Astrocyte of the spinal cord (primary cell): ENCODE measurements at places on chromosomes 7 and 10.

DNA sequence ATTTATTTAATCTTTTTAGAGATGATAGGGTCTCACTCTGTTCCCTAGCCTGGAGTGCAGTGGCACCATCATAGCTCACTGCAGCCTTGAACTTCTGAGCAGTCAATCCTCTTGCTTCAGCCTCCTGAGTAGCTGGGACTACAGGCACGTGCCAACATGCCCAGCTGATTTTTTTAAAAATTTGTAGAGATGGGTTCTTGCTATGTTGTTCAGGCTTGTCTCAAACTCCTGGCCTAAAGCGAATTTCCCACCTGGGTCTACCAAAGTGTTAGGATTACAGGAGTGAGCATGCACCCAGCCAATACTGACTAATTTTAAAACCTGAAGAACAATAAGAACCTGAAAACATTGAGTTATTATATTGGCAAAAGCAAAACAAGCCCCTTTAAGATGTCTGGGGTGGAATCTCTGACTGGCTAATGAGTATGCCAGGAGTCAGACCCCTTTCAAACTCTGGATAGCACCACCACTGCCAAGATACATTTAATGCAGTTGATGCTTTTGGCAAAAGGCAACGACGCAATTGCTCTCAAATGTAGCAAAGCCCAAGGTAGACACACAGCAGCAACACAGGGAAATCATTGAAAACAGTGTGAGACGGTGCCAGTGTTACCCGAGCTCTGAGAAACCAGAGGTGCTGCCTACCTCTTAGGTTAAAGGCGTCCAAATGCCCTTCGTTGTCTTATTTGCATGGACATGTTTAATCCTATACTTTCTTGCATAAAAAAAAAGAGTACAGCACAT is 40.7 kb upstream of the TOMM7 start:
- no peak for DNase-seq

- no peak for DNase-seq
These were observed 141.5 kb downstream of the EXOC4 start for GRCh38 chr7:133394369-133394768.

- DNase-seq = no peak
These were observed 75.1 kb downstream of the SHOC2 start for GRCh38 chr10:110994406-110995086.

GRCh38 chr10:123399276-123399839 is 245.2 kb downstream of the BUB3 start:
- DNase-seq = no peak

DNA sequence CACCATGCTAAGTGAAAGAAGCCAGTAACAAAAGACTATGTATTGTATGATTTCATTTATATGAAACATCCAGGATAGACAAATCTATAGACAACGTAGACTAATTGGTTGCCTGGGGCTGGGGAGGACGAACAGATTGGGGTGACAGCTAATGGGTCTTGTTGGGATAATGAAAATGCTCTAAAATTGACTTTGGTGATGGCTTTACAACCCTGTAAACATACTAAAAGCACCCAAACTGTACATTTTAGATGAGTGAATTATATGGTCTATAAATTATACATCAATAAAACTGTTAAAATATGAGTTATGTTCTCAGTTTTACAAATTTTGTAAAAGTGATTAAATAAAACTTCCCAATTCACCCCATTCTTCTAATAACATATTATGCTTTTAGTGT is 261.5 kb downstream of the ELMO1 start:
- no peak for DNase-seq

DNA sequence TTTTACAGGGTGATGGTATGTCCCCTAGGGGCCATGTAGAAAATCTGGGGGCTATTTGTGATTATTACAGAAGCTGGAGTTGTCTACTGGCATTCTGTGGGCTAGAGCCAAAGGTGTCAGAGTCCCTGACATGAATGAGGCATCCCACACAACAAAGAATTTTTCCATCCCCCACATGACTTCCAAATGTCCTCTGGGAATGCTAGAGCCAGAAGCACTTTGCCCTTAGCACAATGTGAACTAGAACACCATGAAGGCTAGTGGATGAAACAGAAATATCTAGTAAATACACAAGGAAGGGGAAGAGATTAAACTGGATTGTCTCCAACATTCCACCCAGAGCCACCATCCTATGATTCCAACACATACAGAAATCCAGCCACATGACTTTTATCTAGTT is 46.9 kb downstream of the FAM13C start:
- DNase-seq = no peak

GRCh38 chr10:75406462-75407223 is 5.1 kb upstream of the ZNF503 start:
- peak; percentile 20 for DNase-seq

DNA sequence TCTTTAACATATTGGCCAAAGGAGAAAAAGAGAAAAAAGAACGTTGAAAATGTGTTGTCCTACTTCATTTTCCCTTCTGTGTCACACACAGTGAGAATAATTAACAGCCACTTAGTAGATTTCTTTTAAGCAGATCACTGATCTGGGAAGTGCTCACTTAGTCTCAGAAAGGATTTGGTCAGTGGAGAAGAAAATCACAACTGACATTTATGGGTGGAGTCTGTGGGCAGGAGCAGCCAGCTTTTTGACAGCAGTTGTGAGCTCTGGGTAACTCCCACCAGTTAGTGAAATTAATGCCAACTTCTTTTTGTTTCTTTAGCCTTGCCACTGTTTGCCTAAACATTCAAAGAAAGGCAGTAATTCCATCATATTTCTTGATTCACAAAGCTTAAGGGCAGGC is 49.7 kb downstream of the CDK14 start:
- no peak for DNase-seq

DNA sequence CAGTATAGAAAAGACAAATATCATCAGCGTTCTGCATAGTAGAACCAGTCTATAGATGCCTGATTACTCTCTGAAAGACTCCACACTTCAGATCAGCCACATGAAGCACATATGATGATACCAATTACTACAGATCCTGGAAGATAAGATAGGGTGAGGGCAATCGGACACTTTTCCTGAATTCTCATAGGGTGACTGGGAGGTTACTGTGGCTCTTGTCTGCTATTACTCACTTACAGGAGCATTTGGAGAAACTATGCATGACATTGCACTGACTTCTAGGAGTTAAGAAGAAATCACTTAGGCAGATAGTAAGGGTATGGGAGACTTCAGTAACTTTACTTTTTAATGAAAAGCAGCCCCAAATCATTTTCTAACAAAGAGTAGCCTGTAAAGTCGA is 1140.9 kb downstream of the XPNPEP1 start:
- no peak for DNase-seq

- no peak for DNase-seq
These were observed 48.0 kb downstream of the CAMK2B start for GRCh38 chr7:44277391-44277790.

DNA sequence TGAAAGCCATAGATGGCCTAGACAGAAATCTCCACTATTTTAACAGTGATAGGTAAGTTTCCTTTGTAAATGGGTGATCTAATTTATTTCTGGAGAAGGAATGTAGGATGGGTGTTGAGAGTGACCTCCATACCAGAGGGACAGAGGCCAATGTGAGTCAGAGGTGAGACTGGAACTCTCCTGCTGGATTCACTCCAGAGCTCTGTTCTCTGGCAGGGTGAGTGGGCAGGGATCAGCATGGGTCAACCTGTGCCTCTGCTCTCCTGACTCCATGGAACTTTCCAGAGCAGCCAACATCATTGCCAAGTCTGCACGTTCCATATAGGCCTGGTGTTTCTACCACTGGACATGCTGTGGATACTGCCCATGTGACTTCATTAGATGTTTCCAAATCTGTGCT is 11.4 kb downstream of the AKR1C3 start:
- no peak for DNase-seq

DNA sequence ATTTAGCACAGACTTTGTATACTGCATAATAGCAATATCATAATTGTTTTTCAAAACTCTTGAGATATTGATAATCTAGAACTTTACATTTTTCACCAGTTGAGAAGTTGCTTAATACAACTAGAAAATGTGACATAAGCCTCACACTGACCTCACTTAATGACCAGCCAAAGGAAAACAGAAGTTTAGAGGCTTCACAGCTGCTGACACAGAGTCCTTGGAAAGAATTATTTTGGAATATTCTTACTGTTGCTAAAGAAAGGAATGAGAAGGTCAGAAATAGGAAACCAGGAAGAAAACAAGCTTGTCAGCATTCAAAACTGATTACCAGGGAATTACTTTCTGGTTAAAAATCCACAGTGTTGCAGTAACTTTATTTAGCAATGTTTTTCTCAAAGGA is 35.5 kb upstream of the WASL start:
- no peak for DNase-seq

DNA sequence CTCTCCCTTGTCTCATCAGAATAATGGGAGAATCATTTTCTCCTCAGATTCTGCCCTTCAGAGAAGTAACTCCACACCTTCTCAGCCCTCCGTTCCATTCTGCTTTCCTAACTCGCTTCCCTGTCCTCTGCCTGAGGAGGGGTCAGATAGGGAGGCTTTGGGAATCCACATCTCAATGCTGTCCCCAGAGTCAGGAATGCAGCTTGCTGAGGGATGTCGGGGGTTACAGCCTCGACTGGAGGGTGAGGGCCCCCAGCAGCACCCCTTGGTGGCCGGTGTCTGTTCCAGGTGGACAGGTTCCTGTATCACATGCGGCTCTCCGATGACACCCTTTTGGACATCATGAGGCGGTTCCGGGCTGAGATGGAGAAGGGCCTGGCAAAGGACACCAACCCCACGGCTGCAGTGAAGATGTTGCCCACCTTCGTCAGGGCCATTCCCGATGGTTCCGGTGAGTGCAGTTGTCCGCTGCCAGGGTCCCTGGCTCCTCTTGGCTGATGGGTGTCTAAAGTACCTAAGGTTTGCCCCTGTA is 6.9 kb downstream of the HKDC1 start:
- DNase-seq = no peak

DNA sequence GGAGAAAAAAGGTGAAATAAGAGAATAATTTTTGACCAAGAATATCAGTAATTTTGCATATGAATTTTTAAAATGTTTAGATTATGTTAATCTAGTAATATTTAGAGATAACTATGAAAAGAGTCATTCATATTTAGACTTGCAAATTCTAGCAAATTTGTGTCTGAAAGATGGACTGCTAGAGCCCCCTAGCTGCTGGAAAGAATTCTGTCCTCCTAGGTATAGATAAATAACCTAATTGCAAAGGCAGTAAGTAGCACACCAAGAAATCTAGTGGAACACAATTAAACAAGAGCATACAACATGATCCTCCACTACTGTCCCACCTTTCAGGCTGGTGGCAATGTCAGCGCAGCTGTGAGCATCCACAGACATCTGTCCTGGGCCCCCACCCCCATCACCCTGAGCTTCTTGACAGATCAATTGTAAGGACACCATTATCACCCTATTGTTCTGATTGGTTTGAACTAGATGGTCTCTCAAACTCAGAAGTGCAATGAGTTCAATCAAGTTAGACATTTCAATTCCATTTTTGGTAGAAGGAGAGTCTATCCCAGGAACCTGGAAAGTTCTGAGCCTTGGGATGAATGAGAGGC is 15.0 kb upstream of the GFRA1 start:
- DNase-seq = peak; percentile 72

DNA sequence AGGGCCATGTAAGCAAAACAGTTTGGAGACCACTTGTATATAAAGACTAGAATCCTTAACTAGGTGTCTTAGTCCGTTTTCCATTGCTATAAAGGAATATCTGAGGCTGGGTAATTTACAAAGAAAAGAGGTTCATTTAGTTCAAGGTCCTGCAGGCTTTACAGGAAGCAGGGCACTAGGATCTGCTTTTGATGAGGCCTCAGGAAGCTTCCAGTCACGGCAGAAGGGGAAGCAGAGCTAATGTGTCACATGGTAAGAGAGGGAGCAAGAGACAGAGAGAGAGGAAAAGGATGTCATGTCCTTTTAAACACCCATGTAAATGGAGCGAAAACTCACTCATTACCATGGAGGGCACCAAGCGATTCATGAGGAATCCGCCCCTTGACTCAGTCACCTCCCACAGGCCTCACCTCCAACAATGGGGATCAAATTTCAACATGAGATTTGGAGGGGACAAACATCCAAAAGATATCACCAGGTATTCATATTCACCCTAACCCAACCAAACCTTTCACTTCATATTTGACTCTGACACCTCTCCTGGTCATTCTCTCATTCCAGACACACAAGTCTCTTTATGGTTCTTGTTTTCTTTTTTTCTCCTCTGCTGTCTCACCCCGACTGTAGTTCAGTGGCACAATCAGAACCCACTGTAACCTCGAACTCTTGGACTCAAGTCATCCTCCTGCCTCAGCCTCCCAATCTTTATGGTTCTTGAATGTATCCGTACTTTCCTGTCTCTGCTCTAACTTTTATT is 30.1 kb upstream of the ASAH2 start:
- no peak for DNase-seq

GRCh38 chr7:101960985-101961708 is 143.7 kb downstream of the CUX1 start:
- DNase-seq = no peak

- DNase-seq = no peak
These were observed 84.9 kb upstream of the TCERG1L start for GRCh38 chr10:131396121-131397050.

DNA sequence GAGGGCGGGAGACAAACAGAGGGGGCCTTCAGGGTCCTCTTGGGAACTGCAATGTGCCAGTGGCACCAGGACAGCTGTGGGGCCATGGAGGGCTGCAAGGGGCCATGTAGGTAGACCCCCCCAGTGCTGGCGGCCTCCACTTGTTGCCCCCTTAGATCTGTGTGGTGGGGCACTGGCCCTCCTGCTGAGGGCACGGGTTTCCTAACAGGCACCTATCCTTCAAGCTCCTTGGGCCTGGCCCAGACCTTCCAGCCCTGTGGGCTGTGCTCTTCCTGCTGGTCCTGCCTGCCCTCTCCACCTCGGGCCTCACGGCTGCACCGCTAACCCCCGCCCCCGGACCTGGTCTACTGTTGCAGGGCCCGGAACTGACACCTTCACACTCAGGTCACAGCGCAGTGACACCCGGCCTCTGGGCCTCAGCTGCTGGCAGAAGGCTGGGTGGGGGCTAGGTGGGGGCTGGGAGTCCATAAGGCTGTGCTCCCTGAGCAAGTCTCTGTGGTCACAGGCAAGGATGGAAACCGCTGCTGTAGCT is 12.6 kb downstream of the RASGEF1A start:
- DNase-seq = no peak

DNA sequence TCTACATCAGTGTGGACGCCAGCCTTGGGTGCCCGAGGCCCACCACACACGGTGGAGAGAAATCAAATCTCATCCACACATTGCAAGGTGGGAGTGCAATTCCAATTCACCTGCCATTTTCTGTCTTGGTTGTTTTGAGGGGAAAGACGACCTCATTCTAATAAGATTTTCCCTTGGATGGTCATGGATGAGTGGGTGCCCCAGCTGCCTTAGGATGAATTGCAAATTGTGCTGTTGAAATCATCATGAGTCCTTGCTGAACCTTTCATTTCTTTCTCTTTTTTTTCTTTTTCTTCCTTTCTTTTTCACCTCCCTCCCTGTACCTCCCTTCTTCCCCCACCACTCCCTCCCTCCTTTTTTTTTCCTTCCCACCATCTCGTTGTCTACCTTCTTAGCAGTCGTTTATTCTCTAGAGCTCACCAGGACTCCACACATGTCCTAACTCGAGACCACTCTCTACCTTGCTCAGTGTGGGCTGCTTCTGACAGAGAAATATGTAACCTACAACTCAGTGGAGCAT is 266.9 kb upstream of the NFE2L3 start:
- DNase-seq = no peak

- DNase-seq = no peak
These were observed 121.7 kb upstream of the TNRC18 start for GRCh38 chr7:5545222-5545914.

GRCh38 chr7:91811236-91811635 is 69.3 kb downstream of the MTERF1 start:
- no peak for DNase-seq
